Keratinocyte (primary cell): ENCODE measurements at places on chromosomes 2 and 18. TPM values are rescaled to one million over a fixed set of nuclear protein-coding genes. Genes with fewer than 3 reads are reported as not detected.
A peak's percentile ranks its signal among the peaks of the same experiment; 100 is the strongest.

The XDH gene
- 27.7 to 55.4 TPM (median 40.6 TPM) in 3 replicates for polyA plus RNA-seq

The FZD7 gene
- polyA plus RNA-seq = 1.3 to 2.4 TPM (median 1.4 TPM) in 3 replicates

The MERTK gene
- polyA plus RNA-seq = 0.10 to 0.32 TPM (median 0.14 TPM) in 3 replicates

The VSNL1 gene
- 18.4 to 41.1 TPM (median 32.1 TPM) in 3 replicates for polyA plus RNA-seq

- no peak overlapping the region for H3K4me3 ChIP-seq
- H3K36me3 ChIP-seq = no peaks in the 10 kb centered on the region
These were observed 256.0 kb upstream of the HNMT start for GRCh38 chr2:137708311-137708710.

- H3K4me1 ChIP-seq = peaks cover 29% of the 10 kb centered on the region
- H3K36me3 ChIP-seq = peaks cover 43% of the 10 kb centered on the region
- no peaks in the 10 kb centered on the region for H3K27me3 ChIP-seq
- no peak overlapping the region for H3K4me3 ChIP-seq
- no peak for DNase-seq
These were observed 19.1 kb downstream of the MXD1 start for GRCh38 chr2:69933839-69934613.

The CCDC148 gene
- polyA plus RNA-seq = 0.13 to 0.39 TPM (median 0.14 TPM) in 3 replicates

The ANKAR gene
- polyA plus RNA-seq = 0.41 to 1.6 TPM (median 1.4 TPM) in 3 replicates

GRCh38 chr2:88638743-88639142 is 11.5 kb upstream of the EIF2AK3 start:
- peaks cover 17% of the 10 kb centered on the region for H3K4me1 ChIP-seq
- H3K27me3 ChIP-seq = no peaks in the 10 kb centered on the region
- DNase-seq = no peak
- no peaks in the 10 kb centered on the region for H3K36me3 ChIP-seq

- no peak overlapping the region for H3K27ac ChIP-seq
- no peak for DNase-seq
- no peaks in the 10 kb centered on the region for H3K27me3 ChIP-seq
- H3K4me1 ChIP-seq = no peaks in the 10 kb centered on the region
These were observed 166.5 kb downstream of the MAIP1 start for GRCh38 chr2:200121931-200122330.

DNA sequence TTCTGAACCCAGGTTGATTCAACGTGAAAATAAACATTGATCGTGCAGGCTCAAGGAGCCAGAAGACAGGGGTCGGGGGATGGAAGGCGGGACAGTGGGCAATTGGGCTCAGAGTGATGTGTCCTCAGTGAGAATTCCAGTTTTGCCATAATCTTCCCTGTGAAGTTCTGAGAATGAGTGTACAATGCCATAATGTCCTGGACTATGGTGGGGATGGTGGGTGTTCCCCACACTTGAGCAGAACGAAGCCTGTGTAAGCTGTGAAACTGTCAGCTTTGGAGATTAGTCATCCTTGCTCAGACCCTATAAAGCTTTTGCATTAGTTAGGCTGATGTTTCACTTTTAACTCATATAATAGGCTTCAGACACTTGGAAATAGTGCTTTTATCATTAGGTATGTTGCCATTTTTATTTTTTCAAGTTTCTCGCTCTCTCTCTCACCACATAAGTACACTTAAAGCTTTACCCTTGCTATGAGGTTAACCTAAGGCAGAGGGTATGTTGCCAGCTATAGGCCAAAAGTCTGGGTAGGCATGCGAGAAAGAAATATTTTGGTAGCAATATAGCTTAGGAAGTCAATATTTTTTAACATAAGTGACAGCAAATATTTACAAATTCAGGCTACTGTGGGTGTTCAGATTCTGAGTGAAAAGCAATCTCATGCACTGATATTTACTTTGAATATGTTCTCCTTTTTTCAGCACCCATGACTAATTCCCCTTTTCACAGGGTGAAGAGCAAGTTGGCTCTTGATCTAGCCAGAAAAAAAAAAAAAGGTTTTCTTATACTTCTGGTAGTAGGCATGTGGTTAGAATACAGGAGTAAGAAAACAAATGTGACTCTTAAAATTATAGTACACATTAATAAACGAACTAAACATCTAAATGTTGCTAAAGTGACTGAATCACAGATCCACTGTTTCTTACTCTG is 47.2 kb downstream of the CDC42EP3 start:
- no peaks in the 10 kb centered on the region for H3K36me3 ChIP-seq
- H3K27me3 ChIP-seq = no peaks in the 10 kb centered on the region
- peak overlapping the region; percentile 88 for H3K27ac ChIP-seq
- H3K4me3 ChIP-seq = no peak overlapping the region

- no peak overlapping the region for H3K4me3 ChIP-seq
- no peak overlapping the region for H3K27ac ChIP-seq
- no peaks in the 10 kb centered on the region for H3K4me1 ChIP-seq
- DNase-seq = no peak
These were observed 242.8 kb upstream of the HNRNPA3 start for GRCh38 chr2:176969642-176970359.

DNA sequence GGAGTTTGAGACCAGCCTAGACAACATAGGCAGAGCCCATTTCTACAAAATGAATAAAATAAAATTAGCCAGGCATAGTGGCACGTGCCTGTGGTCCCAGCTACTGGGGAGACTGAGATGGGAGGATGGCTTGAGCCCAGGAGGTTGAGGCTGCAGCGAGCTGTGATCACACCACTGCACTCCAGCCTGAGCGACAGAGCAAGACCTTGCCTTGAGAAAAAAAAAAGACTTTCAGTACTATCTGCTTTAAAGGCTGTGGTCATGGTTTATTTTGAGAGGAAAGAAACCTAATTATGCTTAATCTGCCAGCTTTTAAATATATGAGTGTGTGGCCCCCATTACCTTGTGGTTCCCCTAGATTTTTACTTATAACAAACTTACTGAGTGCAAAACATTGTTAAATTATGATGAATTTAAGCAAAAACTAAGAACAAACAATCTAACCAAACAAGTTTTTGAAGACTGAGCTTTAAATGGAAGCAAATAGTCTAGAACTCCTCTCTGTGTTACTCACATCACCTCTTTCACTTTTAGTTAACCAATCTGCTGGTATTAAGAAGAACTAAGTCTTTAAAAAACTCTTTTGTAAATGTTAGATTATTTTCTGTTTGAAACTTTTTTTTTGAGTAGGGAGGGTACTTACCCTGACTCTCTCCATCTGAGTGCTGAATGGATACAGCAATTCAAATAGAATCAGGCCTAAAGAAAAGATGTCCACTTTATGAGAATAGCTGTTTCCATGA is 65.4 kb downstream of the EIF2AK3 start:
- H3K4me1 ChIP-seq = no peaks in the 10 kb centered on the region
- no peak overlapping the region for H3K4me3 ChIP-seq
- H3K36me3 ChIP-seq = peaks cover 6% of the 10 kb centered on the region

GRCh38 chr2:215624423-215624829 is 188.6 kb upstream of the FN1 start:
- H3K4me1 ChIP-seq = peaks cover 8% of the 10 kb centered on the region
- no peaks in the 10 kb centered on the region for H3K27me3 ChIP-seq
- DNase-seq = no peak
- no peak overlapping the region for H3K4me3 ChIP-seq
- H3K27ac ChIP-seq = no peak overlapping the region

DNA sequence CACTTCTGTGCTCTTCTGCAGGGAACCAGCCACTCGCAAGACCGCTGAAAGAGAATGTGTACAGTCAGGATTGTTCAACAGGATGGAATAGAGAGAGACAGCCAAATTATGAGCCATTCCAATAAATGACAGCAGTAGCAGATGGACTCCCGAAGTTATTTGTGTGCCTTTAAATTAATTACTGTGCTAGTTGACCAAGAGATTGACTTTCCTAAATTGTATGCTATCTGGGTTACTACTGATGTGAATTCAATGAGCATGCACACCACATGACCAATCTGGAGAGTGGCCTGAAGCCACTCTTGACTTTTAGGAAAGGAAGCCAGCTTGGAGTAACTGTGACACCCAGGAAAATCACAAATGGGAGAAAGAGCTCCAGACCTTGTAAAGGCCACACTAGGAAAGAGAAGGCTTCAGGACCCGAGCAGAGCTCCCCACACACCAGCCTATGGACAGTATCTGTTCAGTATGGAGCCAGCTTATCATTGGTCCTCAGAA is 52.8 kb downstream of the CHMP3 start:
- no peak overlapping the region for H3K27ac ChIP-seq
- H3K36me3 ChIP-seq = peaks cover 12% of the 10 kb centered on the region

- peaks cover 17% of the 10 kb centered on the region for H3K4me1 ChIP-seq
- DNase-seq = no peak
- H3K36me3 ChIP-seq = no peaks in the 10 kb centered on the region
- peaks cover 93% of the 10 kb centered on the region for H3K27me3 ChIP-seq
- no peak overlapping the region for H3K4me3 ChIP-seq
These were observed 644 bp downstream of the ONECUT2 start for GRCh38 chr18:57435846-57436190.

DNA sequence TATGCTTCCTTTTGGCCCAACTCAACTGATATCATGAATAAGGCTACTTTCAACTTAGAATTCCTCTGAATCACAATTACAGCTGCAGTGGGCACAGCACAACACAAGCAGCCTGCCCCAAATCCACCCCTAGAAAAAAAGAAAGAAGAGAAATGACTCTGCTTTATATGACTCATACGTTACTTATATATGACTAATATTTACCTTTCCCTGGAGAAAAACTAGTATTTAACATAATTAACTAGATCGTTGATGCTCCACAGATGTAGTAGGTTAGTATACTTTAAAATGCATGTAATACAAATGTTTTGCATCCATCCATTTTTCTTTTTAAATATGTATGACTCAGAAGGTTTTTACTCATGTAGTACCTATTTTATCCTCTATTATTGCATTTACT is 133.3 kb upstream of the UNC80 start:
- peak overlapping the region; percentile 81 for H3K27ac ChIP-seq
- DNase-seq = peak; percentile 54
- peaks cover 57% of the 10 kb centered on the region for H3K4me1 ChIP-seq

GRCh38 chr2:32721376-32721775 is 93.5 kb downstream of the TTC27 start:
- H3K27ac ChIP-seq = no peak overlapping the region
- H3K27me3 ChIP-seq = no peaks in the 10 kb centered on the region
- H3K36me3 ChIP-seq = no peaks in the 10 kb centered on the region
- no peak overlapping the region for H3K4me3 ChIP-seq

- H3K4me3 ChIP-seq = no peak overlapping the region
- no peaks in the 10 kb centered on the region for H3K4me1 ChIP-seq
- H3K36me3 ChIP-seq = no peaks in the 10 kb centered on the region
- no peak for DNase-seq
- H3K27me3 ChIP-seq = no peaks in the 10 kb centered on the region
- no peak overlapping the region for H3K27ac ChIP-seq
These were observed 22.7 kb downstream of the TTC32 start for GRCh38 chr2:19879120-19879519.

DNA sequence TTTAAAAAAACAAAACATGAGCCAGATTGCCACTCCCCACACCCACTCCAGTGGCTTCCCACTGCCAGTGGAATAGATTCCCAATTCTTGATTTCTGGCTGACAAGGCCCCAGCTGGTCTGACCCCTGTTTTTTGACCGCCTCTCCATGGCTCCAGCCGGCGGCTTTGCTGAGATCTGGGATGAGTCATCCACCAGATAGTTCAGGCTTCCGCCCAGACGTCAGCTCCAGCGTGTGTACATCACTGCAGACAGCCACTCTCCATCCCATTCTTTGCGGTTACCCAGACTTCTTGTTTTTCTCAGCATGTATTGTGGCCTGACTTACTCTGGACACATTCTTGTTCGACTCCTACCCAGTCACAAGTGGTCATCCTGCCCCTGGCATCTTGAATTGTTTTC is 227.9 kb downstream of the GBX2 start:
- DNase-seq = no peak
- H3K27me3 ChIP-seq = no peaks in the 10 kb centered on the region
- peaks cover 1% of the 10 kb centered on the region for H3K36me3 ChIP-seq
- H3K27ac ChIP-seq = no peak overlapping the region
- H3K4me3 ChIP-seq = no peak overlapping the region

GRCh38 chr2:103363639-103364038 is 601.8 kb downstream of the TMEM182 start:
- DNase-seq = no peak
- H3K4me1 ChIP-seq = no peaks in the 10 kb centered on the region
- no peak overlapping the region for H3K4me3 ChIP-seq
- H3K27ac ChIP-seq = no peak overlapping the region
- H3K36me3 ChIP-seq = no peaks in the 10 kb centered on the region
- no peaks in the 10 kb centered on the region for H3K27me3 ChIP-seq

The EEF1B2 gene
- polyA plus RNA-seq = 674 to 1,066 TPM (median 857 TPM) in 3 replicates

The PSD4 gene
- 10.4 to 17.3 TPM (median 11.1 TPM) in 3 replicates for polyA plus RNA-seq
